Adrenal gland (tissue), 19 donors: ENCODE measurements at places on chromosomes 6 and 20.

- DNase-seq = no peak
Observed at GRCh38 chr6:142842418-142843261, 102.3 kb downstream of the HIVEP2 start.

- DNase-seq = no peak
Observed at GRCh38 chr6:6803180-6803977, 214.9 kb downstream of the LY86 start.

GRCh38 chr6:15305496-15305895 lies 59.6 kb downstream of the JARID2 start:
- DNase-seq = no peak

DNA sequence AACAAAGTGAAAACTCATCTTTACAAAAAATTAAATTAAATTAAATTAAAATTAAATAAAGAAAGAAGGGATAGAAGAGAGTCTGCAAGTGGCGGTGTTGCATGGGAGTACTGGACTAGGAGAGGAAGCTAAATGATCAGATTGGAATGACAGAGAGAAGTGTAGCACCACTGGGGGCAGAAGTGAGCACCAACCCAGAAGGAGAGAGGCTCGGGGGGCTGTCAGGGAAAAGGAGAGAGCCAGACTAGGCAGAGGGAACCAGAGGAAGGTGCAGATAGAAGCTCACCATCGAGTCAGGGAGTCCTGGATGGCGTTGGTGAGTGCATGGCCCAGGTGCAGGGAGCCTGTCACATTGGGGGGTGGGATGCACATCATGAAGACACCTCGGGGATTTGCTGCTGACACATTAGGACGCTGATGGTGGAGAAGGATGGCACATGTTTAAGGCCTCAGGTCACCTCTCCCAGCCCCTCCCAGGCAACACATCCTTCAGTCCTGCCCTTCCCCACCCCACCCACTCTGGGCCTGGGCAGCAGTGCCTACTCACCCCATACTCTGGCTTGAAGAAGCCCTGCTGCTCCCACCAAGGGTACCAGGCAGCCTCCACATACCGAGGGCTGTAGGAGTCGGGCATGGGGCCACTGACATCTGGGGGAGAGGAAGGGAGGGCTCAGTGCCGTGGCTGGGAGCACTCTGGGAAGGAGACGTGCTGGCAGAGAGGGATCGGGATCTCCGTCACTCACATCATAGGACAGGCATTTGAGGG lies 4.0 kb downstream of the VARS1 start:
- DNase-seq = peak; percentile 56

DNA sequence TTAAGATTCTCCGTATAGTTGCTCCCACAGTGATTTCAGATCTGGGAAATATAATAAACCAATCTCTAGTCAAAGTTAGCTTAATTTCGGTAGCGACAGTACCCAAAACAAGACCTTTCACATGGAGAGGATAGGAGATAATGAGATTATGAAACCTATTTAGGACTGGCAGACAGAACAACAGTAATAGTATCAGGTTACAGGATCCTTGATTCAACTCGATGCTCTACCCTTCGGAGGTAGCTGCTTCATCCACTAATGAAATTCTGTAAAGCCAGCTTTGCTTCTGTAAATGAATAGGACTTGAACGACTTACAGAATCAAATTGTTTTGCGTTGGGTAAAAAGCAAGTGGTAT lies 534 bp upstream of the AKIRIN2 start:
- no peak for DNase-seq

- no peak for DNase-seq
Observed at GRCh38 chr20:48729538-48729937, 98.3 kb downstream of the PREX1 start.

DNA sequence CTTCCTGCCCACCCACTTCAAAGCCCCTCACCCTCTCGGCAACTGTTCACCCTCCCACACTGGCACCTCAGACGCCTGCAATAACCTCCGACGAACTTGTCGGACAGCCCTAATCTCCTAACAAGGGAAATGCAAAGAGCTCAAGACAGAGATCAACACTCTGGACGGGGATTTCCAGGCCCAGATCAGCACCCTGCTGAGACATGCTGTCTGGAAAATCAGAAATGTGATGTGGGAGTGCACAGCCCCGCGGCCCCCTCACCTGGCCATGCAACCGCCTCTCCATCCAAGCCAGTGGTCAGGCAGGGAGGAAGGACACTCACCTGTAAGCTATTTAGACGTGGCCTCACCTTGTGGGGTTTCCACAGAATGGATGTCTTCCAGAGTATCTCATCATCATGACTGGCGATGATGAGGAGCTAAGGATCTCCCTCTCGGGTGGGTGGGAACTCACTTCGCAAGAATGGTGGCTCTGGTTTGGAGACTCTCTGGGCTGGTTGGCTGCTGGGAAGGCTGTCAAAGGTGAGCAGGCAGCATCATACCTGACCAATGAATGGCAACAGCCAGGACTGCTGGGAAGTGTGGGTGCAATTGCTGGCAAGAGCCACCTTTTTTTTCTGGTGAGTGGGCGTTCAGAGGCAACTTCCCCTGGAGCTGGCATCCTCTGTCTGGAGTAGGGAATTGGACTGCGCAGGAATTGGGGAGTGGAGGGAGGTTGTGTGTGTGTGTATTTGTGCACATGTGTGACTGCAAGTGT lies 28.1 kb upstream of the ADTRP start:
- no peak for DNase-seq

DNA sequence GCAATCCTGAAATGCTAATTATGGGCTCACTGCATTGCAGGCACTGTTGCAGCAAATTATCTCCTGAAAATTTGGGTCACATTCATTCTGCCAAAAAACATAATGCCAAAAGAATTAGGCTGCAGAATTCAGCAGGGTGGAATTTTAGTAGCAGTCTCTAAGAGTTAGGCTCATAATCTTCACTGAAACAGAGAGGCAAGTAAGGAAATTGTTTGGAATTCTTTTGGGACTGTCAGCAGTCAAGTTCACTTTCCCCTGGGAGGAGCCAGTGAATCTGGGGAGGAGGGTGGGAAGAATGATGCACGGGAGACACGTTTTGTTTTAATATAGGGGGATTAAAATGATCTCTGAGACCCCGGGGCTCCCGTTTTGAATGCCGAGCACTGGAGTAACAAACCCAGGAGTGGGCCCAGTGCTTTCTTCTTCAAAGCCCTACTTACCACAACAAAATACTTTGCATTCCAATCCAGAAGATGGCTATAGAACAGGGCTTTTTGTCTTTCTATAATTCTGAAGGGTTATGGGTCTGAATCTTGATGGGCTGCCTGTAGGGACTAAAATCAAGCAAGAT lies 44.7 kb downstream of the SOBP start:
- DNase-seq = no peak

DNA sequence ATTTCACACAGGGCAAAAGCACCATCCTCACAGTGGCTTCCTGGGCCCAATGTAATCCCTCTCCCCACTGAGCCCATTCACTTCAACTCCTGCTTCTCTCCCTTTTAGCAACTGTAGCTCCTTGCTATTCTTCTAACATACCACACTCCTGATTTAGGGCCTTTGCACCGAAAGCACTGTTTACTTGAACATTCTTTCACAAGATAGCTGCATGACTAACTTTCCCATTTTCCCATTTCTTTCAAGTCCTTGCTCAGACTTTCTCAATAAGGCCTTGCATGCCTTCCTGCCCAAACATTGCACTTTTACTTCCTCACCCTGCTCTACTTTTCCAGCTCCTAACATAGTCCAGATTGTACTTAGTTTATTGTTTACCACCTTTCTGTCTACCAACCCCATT lies 73.0 kb downstream of the SHPRH start:
- no peak for DNase-seq

DNA sequence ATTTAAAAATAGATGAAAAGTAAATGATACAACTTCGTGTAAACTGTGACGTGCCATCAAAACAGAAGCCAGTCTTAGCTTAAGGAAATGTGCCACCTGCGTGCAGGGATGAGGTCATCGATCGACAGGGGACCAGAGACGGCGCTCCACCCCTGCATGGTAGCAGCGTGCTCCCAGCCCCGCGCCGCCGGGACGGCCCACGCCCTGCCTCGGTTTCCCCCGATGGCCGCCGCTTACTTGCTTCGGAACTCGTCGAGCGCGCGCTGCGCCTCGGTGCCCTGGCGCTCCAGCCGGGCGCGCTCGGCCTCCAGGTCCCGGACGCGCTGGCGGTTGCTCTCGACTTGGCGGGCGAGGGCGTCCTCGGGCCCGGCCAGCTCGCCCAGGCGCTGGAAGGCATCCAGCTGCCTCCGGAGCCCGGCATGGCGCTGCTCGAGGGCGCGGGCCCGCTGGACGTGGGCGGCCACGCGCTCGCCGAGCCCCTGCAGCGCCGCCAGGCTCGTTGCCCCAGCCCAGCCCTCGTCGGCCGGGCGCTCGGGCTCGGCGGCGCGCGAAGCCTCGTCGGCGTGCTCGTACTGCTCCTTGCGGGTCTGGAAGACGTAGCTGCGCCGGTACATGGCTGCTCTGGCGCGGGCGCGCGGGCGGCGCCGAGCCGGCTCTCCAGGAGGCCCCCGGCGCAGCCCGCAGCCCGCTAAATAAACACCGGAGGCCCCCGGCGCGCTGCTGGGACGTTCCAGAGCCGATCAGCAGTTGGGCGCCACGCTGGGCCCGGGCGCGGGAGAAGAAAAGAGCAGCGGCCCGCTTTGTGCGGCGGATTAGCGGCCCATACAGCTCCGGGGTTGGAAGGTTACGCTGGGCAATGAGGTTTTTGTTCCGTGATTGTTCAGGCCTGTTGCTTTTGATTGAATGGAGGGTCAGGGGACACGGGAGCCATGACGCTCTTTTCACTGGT lies at the start of gene BFSP1:
BFSP1 (minus strand) TSS at position 664 of the 949 bp plus-strand sequence; CDS start at position 614, 50 bp downstream.
- peak; percentile 77 for DNase-seq
